ENCODE measurements at places on chromosomes 3 and 15.

- DNase-seq, result no peak
Measured at GRCh38 chr15:25171111-25171811, 216.5 kb downstream of the SNRPN start.

- DNase-seq, result no peak
Measured at GRCh38 chr3:187267306-187267705, 24.2 kb downstream of the MASP1 start.

GRCh38 chr15:68990231-68990991 lies 24.1 kb upstream of the NOX5 start:
- no peak for DNase-seq

DNA sequence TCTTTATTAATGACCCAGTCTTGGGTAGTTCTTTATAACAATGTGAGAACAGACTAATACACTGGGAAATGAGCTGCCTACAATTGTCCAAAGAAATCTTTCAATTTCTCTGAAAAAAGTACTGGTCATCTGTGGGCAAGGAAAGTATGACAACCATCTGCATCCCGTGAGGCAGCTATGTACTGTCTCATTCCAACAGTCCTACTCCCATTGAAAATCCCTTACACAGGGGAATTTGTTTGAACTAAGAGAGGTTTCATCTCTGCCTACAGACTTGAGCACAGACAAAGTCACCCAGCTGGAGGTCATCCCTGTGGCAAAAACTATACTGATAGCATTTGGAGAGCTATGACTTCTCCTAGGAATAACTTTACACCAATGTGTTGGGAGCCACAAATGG lies 27.1 kb downstream of the SHC4 start:
- no peak for DNase-seq

DNA sequence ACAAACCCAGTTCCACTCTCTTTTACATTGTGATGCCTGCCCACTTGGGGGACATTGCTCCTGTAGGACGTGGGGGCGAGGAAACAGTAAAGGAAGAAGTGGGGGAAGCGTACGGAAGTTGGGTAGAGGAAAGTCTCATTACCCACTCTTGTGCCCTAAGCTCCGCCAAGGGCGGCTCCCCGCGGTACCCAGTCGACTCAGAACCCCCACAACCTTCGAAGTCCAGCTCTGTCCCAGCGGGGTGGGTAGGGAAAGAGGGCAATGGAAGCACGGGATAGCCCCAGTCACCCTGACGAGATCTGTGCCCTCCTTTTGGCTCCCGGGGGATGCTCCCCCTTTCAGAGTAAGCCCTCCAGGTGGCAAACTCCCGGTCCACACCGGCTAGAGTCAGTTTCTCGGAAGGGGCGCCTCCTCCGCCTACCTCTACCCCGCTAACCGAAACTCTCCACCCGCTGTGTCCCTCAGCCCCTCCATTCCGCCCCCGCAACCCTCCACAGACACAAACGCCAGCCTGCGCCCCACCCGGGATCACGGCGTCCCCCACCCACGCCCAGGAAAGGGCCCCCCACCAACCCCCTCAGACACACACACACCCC lies 527 bp downstream of the CSNK1G1 start:
- DNase-seq, result peak; percentile 24

DNA sequence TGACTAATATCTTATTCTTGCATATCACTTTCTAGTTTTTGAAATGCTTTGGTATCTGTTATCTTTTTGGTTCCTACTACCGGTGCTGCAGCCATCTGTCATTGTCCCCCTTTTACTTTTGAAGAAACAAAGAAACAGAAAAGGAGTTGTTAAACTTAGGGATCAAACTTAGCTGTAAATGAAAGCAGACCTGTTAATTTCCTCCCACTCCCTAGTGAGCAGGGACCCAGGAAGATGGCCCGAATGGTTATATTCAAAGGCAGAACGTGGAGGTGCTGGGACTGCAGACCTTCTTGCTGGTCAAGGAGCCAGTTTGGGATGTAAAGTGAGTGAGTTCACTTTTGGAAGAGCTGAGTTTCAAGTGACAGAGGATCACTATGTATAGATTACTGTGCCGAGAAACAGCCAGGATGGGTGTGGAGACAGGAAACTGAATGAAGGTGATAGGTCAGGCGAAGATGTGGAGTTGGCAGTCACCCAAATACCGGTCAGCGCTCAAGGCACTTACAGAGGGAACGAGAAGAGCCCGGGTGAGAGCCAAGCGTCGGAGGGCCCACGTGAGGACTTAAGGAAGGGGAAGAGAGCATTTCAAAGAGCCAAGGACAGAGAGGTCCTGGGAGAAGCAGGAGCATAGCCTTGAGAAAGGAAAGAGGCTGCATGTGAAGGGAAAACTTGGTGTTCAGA lies 20.1 kb downstream of the KBTBD8 start:
- no peak for DNase-seq

GRCh38 chr3:171333784-171334464 lies 126.3 kb downstream of the TNIK start:
- DNase-seq, result no peak

- DNase-seq, result peak; percentile 49
Measured at GRCh38 chr15:74322558-74323180, 44.8 kb downstream of the CYP11A1 start.

DNA sequence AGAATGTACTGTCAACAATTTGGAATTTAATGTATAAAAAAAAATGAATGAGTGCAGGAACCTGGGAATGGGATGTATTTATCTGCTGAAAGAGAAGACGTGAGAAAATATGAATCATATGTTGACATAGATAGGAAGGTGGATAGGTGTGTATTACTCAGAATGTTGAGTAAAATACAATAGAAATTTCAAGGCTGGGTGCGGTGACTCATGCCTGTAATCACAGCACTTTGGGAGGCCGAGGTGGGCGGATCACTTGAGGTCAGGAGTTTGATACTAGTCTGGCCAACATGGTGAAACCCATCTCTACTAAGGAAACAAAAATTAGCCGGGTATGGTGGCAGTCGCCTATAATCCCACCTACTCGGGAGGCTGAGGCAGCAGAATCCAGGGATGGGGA lies 202.8 kb downstream of the CADM2 start:
- DNase-seq, result no peak

GRCh38 chr15:75763137-75763611 lies 50.5 kb upstream of the CSPG4 start:
- no peak for DNase-seq

DNA sequence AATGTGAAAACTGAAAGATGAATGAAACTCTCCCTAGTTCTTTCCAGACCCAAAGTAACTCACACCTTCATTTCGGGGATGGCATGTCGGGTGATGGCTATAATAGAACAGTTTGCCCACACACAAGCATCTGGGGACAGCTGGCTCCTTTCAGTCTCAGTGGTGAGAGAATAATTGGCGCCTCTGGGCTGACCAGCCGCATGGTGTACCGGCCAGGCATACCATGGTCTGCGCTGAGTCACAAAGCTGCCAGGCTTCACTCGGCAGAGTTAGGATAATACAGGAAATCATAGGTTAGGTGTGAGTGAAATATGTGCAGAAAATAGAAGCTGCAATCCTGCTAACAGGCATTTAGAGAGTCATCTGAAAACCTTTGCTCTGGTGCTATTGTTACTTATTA lies 80.4 kb upstream of the IGF1R start:
- DNase-seq, result no peak

DNA sequence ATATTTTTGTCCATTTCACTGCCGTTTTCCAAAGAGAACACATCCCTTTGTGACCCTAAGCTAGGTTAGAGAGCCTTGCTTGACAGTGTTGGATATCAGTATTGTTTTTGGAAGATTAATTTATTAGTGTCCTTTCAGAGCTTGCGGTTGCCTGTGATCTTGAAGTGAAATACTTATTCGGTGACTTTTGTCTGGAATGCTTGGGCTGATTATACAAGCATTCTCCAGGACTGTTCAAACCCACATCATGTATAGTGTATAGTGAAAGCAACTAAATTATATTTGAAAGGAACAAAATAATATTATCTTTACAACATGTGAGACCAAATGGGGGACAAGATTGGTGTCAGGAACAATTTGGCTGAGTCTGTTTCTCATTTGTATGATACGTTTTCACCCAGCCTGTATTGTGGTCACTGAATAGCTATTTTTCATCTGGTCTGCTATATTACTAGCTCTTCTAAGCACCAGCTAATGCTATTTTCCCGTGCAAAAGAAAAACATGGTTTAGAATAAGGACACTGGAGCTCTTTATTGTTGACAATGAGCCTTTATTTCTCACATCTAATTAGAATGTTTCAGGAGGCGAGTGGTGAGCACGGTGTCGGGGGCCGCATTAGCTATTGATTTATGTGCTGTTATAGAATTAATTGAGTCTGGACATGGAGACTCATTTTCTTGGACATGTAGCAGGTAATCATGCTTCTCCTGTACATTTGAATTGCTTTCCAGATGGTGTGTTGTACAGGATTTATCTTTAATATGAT lies 158.1 kb downstream of the APBA2 start:
- no peak for DNase-seq

DNA sequence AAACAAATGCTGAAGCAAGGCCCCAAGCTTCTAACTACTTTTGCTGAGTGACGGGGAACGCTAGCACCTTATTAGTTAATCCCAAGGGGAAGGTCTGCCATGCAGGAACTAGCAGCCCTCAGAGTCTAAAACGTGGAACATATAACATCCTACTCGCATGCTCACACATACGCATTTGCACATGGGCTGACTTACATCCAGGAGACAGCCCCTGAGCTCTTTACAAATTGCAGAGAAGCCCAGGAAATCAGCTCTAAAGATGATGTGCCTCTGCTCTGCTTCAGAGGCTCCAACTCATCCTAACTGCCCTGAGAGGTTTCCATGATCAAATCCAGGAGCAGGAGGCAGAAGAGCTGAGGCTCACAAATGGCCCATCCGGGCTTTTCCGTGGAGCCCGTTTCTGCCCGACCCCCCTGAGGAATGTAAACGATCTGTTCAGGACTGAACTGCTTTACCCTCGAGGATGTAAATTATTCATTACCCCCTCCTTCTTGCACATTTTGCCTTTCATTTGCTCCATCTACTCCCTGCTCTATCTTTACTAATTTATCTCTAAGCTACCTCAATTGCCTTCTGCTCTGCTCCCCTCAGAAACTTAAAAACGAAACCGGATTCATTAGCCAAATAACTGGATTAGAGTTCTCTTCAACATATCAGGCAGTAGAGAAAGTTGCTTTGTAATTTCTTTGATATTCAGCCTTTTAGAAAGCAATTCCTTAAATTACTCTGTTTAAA lies 141.9 kb upstream of the CCDC54 start:
- DNase-seq, result no peak

DNA sequence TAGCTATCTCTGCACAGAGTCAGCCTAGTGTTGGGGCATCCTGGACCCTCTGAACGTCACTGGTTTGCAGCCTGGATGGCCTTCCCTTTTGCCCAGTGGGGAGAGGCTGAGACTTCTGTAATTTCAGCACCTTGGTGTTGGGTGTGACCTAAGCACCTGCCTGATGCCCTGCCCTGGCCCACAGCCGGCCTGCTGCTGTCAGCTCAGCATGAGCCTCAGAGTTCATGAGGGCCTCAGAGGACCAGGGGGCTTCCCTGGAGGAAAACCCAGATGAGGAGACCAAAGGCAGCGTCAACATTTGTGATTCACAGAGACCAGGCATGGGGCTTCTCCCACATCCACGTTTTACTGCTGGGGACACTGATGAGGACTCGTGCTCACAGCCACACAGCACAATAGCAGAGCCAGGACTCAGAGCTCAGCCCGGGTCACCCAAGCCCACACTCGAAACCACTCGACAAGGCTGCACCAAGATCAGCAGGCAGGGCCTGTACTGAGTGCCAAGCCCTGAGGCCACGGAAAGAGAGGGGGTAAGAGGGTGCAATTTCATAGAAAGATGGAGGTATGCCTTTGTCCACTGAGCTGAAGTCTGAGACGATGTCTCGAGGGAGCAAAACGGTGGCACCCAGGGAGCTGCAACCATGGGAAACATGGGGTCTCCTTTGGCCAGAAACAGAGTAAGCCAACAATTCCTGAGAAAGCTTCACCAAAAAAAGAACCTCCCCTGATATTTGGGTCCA lies 9.9 kb upstream of the GP9 start:
- DNase-seq, result no peak

GRCh38 chr3:17182166-17182565 lies 297.4 kb downstream of the PLCL2 start:
- DNase-seq, result no peak

DNA sequence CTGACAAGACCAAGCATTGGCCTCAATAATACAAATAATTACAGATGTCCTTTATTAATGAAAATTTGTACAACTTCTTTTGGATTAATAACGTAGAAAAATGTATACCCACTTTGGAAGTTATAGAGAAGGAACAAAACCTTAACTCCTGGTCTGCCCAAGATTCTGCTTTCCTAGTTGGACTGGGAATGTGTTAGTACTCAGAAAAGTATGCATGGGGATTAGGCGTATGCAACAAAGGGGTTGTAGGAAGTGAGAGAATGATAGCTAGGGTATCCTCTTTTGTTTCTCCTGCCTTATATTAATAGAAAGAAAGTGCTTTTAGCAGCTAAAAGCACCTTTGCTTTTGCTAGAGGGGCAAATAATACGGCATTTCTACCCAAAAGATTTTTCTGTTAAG lies 116.2 kb upstream of the LRRFIP2 start:
- DNase-seq, result no peak

- no peak for DNase-seq
Measured at GRCh38 chr3:159187232-159187631, 385.4 kb downstream of the MFSD1 start.

DNA sequence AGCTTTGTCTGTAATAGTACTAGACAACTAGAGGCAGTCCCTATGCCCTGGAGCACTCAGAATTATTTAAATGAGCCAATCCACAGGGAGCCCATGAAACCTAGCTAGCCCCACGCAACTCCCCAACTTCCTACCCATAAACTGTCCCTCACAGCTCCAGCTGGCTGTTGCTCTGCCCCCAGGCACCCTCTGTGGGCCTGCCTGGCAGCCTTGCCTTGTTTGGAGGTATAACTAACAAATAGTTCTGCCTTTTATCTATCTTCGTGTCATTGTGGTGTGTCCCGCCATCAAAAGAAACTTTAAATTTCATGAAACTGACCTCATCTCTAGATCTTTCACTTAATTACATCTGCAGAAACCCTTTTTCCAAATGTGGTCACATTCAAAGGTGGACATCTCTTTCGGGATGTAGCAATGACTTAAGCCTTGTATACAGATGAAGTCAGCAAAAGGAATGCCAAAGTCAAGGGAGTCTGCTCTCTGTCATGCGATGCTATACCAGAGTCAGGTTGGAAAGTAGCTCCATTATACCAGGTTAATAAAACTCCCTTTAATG lies 1.8 kb upstream of the RTP3 start:
- DNase-seq, result no peak

GRCh38 chr3:168531116-168531515 lies 435.4 kb upstream of the GOLIM4 start:
- no peak for DNase-seq

Measured in activated CD8-positive, alpha-beta memory T cell treated with anti-CD3 and anti-CD28 coated beads for 48 hours (primary cell).